ENCODE measurements at places on chromosomes 1 and 21. TPM values are rescaled to one million over a fixed set of nuclear protein-coding genes. Genes with fewer than 3 reads are reported as not detected.

GRCh38 chr1:41890825-41891198 lies 27.9 kb downstream of the HIVEP3 start:
- DNase-seq = no peak

- DNase-seq = no peak
Observed at GRCh38 chr1:193540511-193540910, 354.1 kb upstream of the B3GALT2 start.

- no peak for DNase-seq
Observed at GRCh38 chr1:170284512-170284911, 138.8 kb downstream of the NTMT2 start.

DNA sequence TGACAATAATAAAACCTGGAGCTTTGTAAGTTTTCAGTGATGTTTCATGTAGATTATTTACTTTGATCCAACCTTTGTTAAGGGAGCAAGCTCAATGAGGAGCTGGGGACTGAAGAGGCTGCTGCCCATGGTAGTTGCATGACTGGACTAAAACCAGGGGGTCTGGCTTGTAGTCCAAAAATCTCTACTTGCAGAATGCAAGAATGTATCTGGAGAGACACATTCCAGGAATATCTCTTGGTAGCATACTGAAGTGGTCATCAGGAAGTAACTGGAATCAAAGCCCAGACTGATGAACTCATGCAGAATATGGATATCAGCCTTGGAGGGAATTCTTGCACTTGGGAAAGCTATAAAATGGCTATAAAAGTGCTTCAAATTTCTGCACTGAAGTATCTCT lies 5.8 kb upstream of the KIAA0040 start:
- DNase-seq = no peak

- no peak for DNase-seq
Observed at GRCh38 chr1:241714321-241715218, 62.5 kb downstream of the WDR64 start.

Gene UBR4
- polyA plus RNA-seq = 116 TPM

Gene PGLYRP4
- polyA plus RNA-seq = not detected

Gene TMEM240
- 4.5 TPM for polyA plus RNA-seq

Gene RAB25
- 62.6 TPM for polyA plus RNA-seq
